Activated naive CD4-positive, alpha-beta T cell treated with anti-CD3 and anti-CD28 coated beads, Interleukin-2, amount 10 ng/mL, durations not matched to agents 7 days and 5 days (primary cell): ENCODE measurements at places on chromosomes 7 and 10.
A peak's percentile ranks its signal among the peaks of the same experiment; 100 is the strongest.

DNA sequence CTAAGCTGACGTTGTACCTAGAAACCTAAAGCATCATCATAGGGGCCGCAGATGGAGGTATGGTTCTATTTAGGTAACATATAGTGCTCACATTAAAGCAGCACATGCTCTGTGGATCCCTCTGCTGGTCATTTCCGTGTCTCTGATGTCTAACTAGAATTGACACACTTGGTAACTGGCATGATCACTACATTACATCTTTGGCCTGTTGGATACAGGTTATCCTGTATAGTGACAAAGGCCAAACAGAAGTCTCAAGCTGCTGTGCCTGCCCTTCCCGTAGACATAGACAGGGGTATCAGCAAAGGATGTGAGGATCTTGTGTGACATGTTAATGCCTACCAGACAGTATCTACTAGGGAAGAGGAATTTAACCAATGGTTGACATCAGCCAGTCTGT, 51.2 kb downstream of the KIF5B start:
- DNase-seq = peak; percentile 58

- DNase-seq = no peak
Measured at GRCh38 chr7:27606270-27607209, 56.1 kb downstream of the HIBADH start.

DNA sequence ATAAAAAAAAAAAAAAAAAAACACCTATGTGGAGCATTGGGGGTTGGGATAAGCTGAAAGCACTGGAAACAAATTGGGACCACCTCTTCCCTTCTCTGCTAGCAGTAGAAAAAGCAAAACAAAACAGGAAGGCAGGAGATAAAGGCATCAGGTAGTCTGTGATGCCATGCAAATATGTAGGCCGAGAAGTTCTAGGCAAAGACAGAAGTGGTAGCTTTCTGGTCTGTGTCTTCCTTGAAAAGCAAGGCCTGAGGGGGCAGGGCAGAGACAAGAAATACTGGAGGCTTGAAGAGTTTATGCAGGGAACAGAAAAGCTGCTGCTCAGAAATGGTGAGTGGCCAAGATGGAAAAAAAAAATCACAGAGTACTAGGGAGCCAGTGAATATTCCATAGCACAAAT, 111.1 kb downstream of the ELMO1 start:
- no peak for DNase-seq

DNA sequence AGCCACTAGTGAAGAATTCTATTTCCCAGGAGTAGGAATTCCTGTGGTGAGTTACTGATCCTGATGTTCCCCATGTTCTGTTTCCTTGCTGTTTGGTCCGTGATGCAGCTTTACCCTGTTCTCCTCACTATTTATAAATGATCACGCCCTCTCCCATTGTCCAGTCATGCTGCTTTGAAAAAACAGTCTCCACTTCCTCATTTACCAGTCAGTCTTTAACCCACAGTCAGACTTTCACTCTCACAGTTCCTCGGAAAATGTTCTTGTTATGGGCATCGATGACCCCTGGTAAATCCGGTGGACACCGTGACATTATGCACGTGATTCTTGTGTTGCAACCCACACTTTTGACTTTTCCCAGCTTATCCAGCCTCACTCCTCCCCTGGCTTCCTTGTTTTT, 14.4 kb downstream of the SCIN start:
- no peak for DNase-seq

- no peak for DNase-seq
Measured at GRCh38 chr10:89924261-89924660, 222.9 kb downstream of the KIF20B start.

- no peak for DNase-seq
Measured at GRCh38 chr7:151126491-151127137, 40.3 kb downstream of the AGAP3 start.

DNA sequence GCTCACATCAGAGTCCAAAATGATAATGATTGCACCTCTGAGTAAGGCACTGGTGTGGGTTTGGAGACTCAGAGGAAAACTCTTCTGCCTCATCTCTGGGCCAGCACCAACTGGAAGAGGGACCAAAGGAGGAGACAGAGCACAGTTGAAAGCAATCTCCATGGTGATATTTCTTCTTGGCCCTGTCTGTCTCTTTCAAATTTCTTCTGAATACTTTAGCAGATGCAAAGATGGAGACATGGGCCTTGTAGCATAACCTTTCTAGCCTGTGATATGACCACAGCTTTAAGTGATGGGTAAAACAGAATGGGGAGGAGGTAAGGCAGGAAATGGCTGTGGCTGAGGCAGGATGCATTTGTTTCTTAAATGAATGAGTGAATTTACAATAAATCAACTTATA, 12.2 kb upstream of the GIMAP7 start:
- peak; percentile 71 for DNase-seq

DNA sequence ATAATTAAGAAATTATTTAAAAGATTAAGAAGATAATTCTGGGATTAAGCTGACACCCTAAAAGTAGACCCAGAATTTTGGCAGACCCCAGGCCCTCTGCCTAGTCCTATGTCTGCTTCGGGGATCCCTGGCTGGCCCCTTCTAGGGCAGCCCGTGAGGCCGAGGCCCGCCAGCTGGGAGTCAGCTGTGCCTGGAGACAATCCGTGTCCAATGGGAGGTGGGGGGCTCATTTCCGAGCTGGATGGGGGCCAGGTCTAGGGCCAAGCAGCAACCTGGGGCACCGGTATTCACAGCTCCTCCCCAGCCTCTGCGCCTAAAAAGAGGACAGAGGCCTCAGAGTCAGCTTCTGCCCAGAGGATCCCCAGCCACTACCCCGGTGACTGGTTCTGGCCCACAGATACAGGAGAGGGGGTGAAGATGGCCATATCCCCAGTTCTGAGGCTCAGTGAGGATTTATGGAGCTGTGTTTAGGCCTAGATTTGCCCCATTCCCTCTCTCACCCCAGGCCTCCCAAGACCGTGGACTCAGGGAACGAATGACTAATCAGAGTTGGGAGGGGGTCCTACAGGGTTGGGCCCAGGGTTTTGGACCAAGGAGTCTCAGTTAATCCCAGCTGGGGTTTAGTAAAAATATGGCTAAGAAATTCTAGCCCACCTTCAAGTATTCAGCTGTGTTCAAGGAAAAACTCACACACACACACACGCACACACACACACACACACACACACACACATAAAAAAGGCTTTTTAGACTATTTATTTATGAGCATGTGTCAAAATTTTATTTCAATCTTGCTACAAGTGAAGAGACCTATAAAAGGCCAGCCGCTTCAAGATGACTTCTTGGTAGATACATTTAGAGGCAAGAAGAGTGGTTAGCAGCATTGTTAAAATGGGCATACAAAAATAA, 37.4 kb upstream of the LBX1 start:
- DNase-seq = no peak

GRCh38 chr10:78910886-78911285, 157.9 kb upstream of the ZMIZ1 start:
- no peak for DNase-seq

GRCh38 chr10:130495116-130495862, 359.1 kb downstream of the GLRX3 start:
- DNase-seq = no peak

- no peak for DNase-seq
Measured at GRCh38 chr7:157976406-157976805, 611.2 kb downstream of the PTPRN2 start.

- no peak for DNase-seq
Measured at GRCh38 chr7:13077466-13077865, 390.0 kb downstream of the ARL4A start.

DNA sequence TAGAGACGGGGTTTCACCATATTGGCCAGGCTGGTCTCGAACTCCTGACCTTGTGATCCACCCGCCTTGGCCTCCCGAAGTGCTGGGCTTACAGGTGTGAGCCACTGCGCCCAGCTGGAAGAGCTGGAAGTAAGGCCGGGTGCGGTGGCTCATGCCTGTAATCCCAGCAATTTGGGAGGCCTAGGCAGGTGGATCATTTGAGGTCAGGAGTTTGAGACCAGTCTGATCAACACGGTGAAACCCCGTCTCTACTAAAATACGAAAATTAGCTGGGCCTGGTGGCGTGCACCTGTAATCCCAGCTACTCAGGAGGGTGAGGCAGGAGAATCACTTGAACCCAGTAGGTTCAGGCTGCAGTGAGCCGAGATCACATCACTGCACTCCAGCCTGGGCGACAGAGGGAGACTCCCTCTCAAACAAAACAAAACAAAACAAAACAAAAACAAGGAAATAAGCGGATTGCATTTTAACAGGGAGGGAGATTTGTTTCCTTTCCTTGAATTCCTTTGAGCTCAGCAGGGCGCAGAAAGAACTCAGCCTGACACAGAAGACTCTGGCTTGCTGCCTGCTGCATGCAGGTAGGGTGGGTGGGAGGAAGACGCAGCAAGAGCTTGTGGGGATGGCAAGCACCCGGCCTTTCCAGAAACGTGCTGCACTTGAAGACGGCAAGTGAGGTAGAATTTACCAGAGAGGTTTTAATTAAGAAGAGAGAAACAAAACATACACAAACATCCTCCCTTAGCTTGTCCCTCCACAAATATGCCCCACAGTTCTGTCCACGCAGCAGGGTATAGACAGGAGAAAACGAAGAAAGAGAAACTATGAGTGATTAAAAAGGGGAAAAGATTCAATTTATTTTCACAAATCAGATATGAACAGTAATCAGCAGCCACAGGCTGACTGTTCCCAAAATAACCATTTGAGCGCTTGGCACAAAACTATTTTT, 148.0 kb downstream of the RNF216 start:
- no peak for DNase-seq

DNA sequence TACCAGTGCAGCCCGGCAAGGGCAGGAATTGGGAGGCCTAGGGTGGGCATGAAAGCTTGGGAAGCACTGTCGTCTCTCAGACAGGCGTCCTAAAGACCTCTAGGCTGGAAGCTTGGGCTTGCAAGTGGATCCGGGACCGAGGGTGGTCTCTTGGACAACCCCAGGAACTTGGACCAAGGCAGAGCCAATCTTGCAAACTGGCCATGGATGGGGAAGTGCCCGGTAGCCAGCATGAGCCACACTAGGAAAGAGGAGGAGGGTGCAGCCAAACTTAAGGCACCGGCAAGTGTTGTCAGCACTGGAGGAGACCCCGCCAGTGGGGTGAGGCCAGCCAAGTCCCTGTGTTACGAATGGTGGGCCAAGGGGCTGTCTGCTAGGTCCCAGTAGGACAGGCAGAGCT, 8.5 kb downstream of the LRIT2 start:
- DNase-seq = no peak
